ENCODE measurements at places on chromosomes 7 and 10.

DNA sequence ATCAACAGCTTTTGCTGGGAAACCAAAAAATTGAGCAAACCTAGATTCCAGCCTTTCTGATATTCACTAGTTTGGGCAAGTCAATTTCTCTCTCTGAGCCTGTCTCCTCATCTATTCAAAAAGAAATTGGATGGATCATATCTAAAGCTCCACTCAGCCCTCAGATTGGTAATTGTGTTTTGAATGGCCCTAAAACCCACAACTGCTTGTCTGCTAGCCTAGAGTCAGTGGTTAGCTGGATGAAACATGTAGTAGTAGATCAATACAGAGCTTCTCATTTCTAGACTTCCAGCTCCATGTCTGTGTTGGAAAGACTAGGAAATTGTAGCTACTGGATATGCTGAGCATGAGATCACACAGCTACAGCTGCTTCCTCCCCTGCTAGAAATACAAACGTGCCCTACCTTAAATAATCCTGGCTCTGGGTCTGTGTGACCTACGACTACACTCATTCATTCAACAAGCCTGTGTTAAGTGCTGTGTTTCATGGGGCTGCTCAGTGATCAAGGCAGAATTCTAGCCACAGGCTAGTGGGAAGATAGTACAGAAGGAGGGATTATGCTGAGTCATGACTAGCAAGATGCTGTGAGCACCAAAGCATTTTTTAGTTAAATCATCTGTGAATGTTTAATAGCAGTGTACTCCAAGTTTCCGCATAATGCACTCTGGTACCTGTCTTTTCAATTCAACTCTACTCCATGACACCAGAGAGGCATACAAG lies 15.7 kb downstream of the DNTT start:
- peak; percentile 12 for DNase-seq

GRCh38 chr10:99234791-99235657 lies 628 bp downstream of the HPSE2 start:
- no peak for DNase-seq

GRCh38 chr10:127576051-127576450 lies 26.9 kb downstream of the NPS start:
- DNase-seq = no peak

DNA sequence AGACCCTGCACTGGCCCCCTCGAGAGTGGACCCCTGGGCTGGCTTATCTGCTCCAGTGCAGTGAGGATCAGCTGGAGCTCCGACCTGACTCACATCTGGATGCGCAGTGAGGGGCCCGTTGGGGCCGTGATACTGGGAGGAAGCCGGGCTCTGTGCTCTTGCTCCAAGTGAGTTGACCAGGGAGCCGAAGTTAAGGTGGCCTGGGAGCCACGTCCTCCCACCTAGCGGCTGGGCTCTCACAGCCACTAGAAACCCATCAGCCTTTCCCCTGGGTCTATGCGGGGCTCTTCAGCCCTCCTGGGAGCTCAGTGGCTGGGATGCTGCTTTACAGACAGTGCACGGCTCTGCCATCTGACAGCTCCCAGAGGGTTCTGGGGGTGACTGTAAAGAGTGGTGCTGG lies 9.1 kb downstream of the ALKBH4 start:
- no peak for DNase-seq

- DNase-seq = no peak
Measured at GRCh38 chr7:155961241-155962190, 149.3 kb upstream of the SHH start.

All from SHP77 (cell line).